Inflammatory macrophage treated with lipopolysaccharide for 4 hours (primary cell): ENCODE measurements at places on chromosomes 6 and 20.
A peak's percentile ranks its signal among the peaks of the same experiment; 100 is the strongest.

- peak; percentile 73 for DNase-seq
Measured at GRCh38 chr6:6678185-6678671, 89.7 kb downstream of the LY86 start.

- DNase-seq, result no peak
Measured at GRCh38 chr20:40931410-40932044, 97.1 kb upstream of the TOP1 start.

DNA sequence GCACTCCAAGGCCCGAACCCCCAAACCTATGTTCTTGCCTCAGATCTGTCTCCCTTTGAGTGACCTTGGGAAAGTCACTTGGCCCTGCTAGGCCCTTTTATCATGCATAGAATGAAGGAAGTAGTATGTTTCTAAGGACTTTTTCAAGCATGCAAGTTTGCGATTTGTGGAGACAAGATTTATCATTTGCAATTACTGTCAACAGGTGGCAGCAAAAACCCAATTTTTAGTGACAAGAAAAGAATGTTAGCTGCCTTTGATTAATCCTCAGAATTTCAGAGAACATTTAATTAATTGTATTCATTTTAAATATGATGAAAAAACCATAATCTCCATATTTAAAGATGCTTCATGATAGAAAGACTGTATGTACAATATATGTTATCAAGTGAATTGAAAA is 28.3 kb upstream of the PREP start:
- DNase-seq, result peak; percentile 43

DNA sequence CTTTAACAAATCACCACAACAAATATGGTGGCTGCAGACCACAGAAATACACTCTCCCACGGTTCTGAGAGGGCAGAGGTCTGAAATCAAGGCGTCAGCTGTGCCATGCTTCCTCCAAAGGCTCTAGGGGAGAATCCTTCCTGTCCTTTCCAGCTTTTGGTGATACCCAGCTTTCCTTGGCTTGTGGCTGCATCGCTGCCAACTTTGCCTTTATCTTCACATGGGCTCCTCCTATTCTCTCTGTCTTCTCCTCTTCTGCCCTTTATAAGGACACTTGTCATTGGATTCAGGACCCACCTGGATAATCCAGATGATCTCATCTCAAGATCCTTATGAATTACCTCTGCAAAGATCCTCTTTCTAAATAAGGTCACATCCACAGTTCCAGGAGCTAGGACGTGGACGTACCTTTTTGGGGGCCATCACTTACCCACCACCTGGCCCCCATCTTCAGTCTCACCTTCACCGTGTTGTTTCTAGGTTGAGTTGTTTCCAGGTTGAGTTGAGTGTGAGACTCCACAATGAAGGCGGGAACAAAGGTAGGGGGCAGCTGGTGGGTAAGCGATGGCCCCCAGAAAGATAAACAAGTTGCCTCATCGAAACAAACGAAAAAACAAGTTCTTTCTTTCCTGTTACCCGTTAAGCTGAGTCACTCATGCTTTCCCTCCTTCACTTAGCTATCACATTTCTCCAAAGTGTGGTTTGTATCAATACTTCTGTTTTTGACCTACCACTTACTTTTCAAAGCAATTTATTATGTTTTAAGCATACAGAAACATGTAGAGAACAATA is 68.9 kb upstream of the SLC22A16 start:
- no peak for DNase-seq

- peak; percentile 53 for DNase-seq
Measured at GRCh38 chr6:139271056-139271455, 20.7 kb downstream of the TXLNB start.

- DNase-seq, result no peak
Measured at GRCh38 chr6:7580537-7580926, 9.5 kb upstream of the SNRNP48 start.

DNA sequence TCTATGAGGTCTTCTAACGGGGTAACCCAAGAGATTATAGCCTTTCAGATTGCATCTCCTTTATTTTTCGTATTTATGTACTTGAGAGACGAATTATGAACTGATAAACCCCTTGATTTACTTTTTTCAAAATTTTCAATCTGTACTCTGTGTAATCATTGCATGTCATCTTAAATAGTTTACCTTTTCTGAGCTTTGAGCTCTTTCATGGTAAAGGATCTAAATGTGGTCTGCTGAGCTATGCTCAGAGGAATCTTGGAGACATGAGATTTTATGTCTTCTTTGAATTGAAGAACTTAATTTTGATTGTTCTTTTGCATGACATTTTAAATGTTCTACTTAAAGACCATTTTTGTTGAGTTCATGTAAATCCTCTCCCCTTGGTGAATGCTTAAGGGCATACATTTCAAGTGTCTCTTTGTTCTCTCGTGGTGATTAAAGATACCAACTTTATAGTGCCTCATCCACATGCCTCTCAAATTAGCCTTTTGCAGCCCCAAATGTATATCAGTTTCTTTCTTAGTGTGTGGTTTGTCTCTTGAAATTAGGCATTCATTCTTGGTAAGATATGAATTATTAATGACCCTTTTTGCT is 116.3 kb upstream of the SCGN start:
- no peak for DNase-seq

GRCh38 chr6:90393232-90393884 is 96.7 kb upstream of the BACH2 start:
- DNase-seq, result peak; percentile 74

DNA sequence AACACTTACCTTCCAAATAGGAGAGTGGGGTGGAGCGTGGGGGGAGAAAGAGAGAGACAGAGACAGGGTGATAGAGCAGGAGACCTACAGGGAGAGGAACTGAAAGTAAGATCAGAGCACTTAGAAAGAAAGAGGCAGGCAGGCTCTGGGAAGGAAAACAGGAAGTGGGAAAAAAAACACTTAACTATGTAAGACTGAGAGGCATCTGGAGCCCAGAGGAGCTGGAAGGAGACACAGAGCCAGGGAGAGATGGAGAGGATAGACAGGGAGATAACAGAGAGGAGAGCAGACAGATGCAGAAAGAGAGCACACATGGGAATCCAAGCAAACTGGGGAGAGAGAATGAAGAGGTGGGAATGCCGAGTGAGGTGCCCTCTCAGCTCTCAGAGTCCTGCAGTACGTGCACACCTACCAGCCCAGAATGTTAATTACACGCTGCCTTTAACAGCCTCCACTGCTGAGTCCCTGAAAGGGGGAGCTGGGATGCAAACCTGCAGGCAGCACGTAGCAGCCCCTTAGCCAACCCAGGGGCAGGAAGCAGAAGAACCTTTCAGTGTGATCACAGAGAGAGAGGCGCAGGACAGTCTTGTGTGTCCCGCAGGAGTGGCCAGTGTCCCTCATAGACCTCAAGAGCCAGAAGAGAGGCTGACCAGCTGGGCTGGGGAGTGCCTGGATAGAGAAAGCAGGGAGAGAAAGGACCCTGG is 132.7 kb upstream of the LRFN2 start:
- DNase-seq, result peak; percentile 83

- no peak for DNase-seq
Measured at GRCh38 chr6:138349891-138350290, 27.8 kb upstream of the SMIM28 start.

DNA sequence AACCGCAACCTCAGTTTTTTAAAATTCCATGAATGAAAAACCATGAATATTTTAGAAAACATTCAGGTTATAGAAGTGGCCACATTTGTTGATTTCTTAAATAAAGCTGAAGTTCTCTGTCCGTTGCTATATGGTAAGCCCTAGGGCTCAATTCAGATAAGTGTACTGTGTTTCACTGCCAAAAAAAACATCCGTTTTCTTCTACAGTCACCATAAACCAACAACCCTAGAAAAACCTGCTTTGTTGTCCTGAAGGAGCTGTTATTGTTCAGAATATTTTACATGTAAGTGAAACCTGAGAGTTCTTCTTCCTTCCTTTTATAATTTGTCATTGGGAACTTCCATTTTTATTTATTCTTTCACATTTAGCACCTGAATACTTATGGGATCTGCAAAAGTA is 274.1 kb downstream of the TFAP2A start:
- no peak for DNase-seq

DNA sequence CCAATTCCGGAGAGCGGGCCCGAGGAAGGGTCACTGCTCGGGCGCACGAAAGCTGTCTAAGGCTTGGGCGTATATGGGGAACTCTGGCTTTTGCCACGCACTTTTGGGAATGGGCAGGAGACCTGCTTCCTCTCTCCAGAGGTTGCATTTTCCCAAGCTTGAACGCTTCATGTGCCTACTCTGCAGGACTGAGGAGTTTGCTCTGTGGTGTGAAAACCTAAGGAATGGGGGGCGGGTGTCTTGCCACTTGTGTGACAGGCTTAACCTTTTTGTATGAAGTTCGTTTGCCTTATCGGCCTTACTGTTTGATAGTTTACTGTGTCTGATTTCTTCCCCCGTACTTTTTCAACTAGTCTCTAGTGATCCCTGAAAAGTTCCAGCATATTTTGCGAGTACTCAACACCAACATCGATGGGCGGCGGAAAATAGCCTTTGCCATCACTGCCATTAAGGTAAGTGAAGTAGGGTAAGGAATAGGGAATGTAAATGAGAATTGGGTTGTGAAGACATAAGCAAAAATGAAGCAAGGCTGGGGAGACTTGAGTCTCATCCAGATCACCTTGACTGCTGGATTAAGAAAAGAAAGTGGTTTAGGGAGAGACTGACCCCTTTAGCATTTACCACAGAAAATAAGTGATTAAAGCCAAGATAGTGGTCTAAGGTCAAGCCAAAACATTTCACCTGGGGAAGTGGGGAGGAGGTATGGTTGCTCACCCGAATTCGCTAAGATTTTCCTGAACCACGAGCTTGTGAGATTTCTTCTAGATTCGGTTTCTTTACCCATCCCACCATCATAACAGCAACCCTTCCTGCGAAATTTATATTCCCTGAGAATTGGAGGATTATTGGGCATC is 627 bp downstream of the RPS18 start:
- DNase-seq, result peak; percentile 39

DNA sequence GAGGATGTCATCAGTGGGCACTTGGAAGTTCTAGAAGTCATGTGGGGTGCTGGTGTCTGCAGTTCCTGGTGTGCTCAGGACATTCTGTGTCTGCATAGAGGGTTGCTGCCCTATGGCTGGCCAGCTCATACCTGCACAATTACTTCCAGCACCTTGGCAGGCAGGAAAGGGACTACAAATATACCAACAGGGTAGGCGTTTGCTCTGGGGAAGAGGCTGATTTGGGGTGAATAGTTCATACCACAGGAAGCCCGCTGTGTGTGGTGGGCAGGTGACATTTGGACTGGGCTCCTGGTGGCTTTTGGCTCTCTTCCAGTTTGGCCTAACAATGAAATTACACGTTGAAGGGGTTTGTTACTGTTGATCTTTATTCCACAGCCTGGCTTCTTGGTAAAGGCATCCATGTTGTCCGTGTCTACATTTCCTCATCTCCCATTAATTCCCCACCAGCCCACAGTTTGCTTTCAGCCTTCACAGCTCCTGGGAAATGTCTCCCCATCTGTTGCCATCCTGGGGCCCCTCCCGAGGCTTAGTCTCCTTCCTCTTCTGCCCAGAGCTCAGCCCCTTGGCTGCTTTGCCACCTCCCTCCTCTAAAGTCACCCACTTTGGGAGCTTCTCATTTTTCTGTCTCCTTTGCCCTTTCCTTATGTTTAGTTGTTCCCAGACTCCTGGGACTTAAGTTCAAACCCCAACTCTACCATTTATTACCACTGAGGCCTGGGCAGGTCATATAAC is 88.1 kb downstream of the RSPH3 start:
- DNase-seq, result peak; percentile 10

- no peak for DNase-seq
Measured at GRCh38 chr6:136210398-136211165, 39.5 kb downstream of the MTFR2 start.

- DNase-seq, result no peak
Measured at GRCh38 chr6:3739311-3739897, 12.1 kb downstream of the PXDC1 start.

DNA sequence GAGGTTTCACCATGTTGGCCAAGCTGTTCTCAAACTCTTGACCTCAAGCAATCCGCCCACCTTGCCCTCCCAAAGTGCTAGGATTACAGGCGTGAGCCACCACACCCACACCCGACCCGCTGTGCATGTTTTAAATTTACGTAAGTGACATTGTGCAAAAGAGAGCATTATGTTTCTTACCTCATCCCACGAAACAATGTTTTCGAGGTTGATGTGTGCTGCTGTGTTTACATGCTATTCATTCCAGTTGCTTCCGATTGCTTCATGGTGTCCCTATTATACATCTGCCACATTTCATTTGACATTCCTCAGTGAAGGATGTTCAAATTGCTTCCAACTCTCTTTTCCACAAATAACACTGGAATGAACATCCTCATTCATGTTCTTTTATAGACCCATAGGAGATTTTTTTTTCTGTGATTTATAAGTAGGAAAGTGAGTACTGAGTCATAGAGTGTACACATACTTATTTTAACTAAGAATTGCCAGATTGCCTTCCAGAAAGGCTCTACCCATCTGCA is 403.9 kb upstream of the JARID2 start:
- DNase-seq, result peak; percentile 93

DNA sequence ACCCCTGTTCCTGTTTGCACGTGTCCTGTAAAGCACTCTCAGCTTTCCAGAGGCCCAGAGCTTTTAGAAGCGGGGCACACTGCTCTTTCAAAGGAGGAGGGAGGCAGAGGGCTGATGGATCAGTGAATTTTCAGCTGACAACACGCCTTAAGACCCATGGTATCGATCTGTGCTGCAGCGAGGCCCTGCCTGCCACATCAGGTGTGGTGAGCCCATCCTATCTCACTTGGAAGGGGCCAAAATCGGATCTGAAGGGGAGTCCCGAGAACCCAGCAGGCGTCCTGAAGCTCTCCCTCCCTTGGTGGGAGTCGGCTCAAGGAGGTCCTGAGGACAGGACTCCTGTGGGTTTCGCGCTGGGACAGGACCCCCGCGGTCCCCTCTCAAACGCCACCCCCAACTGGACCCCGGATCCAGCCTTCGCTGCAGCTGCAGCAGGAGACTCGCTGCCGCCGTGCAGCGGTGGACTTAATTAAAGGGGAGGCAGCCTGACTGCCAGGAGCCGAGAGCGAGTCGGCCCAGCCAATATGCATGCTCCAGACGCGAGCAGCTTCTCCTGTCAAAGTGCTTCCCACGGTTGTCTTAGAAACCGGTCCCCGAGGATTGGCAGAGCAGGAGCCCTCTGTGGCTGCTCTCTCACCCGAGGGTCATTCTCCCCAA is 580.0 kb upstream of the ZNF337 start:
- DNase-seq, result no peak

DNA sequence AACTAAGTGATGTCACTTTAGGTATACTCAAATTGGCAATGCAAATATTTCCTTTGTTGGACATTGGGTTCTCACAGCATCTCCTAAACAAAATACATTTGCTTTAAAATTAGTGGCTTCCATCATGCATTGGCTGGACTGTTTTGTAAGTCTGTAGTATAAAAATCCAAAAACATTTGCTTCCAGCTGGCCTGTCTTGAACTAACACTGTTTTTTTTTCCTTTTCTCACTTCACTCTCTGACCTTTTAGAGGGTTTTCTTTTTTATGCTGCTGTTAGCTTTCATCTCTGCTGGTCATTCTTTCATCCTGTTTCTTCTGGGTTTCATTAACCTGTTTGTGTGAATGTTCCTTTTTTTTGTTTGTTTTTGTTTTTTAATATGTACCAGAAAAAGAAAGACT is 121.7 kb upstream of the MLIP start:
- DNase-seq, result no peak

GRCh38 chr20:52034581-52034980 is 157.0 kb downstream of the ZFP64 start:
- no peak for DNase-seq

GRCh38 chr6:36616893-36617521 is 22.8 kb downstream of the SRSF3 start:
- DNase-seq, result peak; percentile 18

GRCh38 chr6:113594726-113595125 is 262.4 kb upstream of the MARCKS start:
- no peak for DNase-seq

GRCh38 chr20:6533351-6533750 is 234.1 kb upstream of the BMP2 start:
- no peak for DNase-seq

GRCh38 chr6:37607944-37608343 is 89.7 kb downstream of the MDGA1 start:
- peak; percentile 39 for DNase-seq
